ENCODE measurements at places on chromosomes 1 and 21.

- no peak for DNase-seq
Observed at GRCh38 chr21:37153196-37153934, 80.3 kb downstream of the TTC3 start.

DNA sequence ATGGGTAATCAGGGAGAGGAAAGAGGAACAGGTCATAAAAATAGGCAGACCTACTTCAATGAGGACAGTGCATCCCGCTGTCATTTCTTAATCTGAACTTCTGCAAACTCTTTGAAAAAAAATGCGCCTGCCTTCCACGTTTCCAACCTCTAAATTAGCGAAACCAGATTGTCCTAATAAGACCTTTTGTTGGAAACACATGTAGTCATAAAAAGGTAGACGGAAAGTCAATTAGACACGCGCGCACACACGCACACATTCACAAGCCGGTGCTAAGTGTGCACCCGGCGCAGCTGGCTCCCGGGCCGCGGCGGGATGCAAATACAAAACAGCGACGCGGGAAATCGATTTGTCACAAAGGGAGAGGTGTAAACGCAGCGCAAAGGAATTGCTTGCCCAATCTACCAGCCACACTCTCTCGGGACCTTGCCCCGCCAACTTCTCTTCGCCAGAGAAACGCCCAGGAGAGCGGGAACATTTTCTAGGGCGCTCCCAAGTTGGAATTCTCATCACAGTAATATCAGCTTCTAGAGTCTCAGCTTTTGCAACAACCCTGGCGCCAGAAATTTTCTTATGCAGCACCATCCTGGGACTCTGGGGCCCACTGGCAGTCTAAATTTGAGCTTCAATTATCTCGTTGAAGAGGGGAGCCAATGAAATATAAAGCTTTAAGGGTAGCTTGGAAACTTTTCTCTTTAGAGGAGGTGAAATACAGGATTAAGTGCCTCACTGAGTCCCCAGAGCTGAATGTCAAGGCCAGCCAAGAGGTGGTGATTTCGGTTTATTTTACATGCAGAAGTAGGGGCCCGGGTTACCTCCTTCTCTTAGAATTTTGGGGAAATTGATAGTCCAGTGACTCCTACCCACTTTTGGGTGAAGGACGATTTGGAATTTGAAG lies 4.5 kb downstream of the PRRX1 start:
- no peak for DNase-seq

GRCh38 chr1:23537296-23537973 lies 6.4 kb upstream of the E2F2 start:
- DNase-seq: no peak

GRCh38 chr1:5707566-5708345 lies 284.5 kb downstream of the NPHP4 start:
- no peak for DNase-seq

DNA sequence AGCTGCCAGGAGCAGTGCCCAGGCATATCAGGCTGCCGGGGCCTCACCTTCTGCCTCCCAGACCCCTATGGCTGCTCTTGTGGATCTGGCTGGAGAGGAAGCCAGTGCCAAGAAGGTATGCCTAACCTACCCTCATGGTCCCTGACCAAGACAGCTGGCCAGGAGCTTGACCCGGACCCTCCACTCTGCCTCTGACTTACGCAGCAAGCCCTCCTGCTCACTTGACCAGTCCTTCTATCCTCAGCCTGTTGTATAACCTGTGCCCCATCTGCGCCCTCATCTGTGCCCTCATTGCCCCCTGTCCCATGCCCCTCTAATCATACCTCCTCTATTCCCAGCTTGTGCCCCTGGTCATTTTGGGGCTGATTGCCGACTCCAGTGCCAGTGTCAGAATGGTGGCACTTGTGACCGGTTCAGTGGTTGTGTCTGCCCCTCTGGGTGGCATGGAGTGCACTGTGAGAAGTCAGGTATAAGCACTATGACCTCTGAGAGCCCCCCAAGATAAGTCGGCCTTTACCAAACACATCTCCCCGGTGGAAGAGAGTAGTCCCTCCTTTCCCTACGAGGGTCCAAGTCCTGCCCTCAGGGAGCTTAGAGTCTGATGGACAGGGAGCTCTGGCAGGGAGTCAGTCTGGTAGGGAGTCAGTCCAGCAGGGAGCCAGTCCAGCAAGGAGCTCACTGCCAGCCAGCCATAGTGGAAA lies 6.8 kb downstream of the TIE1 start:
- no peak for DNase-seq

- no peak for DNase-seq
Observed at GRCh38 chr1:187110351-187110750, 281.6 kb downstream of the PLA2G4A start.

DNA sequence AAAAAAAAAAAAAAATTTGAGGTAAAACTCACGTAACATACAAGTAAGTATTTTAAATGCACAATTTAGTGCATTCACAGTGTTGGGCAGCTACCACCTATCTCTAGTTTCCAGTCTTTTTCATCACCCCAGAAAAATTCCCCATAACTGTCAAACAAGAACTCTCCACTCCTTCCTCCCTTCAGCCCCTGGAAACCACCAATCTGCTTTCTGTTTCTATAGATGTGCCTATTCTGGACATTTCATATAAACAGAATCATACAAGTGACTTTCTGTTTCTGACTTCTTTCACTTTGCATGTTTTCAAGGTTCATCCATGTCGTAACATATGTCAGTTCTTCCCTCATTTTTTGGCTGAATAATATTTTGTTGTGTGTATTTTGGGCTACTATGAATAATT lies 24.9 kb upstream of the ETS2 start:
- DNase-seq: no peak

- DNase-seq: no peak
Observed at GRCh38 chr1:70856201-70856600, 191.4 kb downstream of the PTGER3 start.

GRCh38 chr1:89203166-89203565 lies 4.4 kb upstream of the GBP4 start:
- no peak for DNase-seq

DNA sequence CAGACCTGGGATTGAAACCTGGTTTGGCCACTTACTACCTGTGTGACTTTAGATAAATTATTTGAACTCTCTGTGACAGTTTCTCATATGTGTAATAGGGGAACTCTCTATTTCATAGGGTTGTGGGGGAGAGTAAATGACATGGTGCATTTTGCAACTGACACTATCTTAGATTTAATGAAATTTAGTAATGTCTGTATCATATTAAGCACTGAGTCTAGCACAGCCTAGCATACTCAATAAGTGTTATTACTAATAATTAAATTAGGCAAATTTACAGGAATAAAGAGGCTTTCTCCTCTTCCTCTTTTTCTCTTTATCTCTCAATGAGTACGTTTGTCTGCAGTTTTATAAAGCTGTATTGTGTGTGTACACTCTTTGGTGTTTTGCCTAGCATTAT lies 80.2 kb upstream of the MACF1 start:
- DNase-seq: no peak
